ENCODE measurements at places on chromosomes 7 and 10.

DNA sequence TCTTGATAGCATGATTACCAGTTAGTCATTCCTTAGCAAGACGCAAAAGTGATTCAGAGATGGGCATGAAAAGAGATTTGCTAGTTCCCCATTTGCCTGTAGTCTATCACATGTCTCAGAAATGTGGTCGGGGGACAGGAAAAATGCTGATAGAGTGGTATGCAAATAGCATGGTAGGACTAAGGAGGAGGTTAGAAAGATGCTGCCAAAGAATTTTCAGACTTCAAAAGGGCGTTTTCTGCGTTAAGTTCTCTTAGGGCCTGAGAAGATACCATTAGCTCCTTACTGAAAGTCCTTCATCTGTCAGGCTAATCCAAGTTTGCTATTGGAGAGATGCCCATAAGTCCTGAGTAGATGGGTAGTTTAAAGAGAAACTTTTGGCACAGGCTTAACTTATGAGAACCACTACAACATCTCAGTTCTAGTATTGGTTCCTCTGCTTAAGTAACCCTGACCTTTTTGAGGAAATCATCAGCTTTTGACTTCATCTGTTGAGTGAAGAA lies 2.7 kb downstream of the CALD1 start:
- no peak for DNase-seq

DNA sequence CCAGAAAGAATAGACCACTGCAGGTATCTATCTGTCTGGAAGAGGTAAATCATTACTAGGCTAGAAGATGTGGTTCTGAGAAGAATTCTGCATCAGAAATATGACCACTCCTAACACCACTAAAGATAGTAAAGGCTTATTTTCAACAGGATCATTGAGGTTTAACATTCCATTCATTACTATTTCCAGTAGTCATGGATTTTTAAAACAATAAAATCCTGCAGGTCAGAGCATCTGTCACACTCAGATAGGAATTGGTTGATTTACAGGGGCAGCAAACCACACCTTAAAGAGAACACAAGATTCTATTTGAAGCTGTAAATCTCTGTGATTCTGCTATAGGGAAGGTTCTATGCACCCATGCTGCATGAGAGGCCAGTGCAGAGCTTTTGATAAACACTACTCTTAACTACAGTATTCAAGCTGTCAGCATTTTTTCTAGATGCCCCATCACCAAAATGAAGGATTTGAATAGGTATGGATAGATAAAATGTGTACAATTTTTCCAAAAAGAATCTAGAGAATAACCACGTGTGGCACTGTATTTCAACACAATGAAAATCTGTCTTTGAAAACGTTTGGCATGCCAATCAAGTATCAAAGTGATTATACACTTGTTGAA lies 14.6 kb downstream of the LRRC17 start:
- no peak for DNase-seq

DNA sequence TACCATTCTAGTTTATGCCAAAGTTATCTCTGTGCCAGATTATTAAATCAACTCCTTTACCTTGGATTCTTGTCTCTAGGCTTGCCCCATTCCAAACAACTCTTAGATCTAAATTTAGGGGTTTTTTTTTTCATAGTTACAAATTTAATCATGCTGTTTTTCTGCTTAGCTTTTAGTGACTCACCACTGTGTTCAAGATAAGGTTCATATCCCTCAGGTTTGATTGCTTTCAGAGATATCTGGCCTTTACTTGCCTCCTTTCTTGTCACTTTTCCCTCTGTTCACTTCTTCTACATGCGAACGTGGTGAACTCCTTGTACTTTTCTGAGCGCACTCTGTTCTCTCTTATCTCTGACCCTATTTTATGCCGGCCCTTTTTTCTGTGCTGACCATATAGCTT lies 78.2 kb downstream of the VPS50 start:
- DNase-seq, result no peak

DNA sequence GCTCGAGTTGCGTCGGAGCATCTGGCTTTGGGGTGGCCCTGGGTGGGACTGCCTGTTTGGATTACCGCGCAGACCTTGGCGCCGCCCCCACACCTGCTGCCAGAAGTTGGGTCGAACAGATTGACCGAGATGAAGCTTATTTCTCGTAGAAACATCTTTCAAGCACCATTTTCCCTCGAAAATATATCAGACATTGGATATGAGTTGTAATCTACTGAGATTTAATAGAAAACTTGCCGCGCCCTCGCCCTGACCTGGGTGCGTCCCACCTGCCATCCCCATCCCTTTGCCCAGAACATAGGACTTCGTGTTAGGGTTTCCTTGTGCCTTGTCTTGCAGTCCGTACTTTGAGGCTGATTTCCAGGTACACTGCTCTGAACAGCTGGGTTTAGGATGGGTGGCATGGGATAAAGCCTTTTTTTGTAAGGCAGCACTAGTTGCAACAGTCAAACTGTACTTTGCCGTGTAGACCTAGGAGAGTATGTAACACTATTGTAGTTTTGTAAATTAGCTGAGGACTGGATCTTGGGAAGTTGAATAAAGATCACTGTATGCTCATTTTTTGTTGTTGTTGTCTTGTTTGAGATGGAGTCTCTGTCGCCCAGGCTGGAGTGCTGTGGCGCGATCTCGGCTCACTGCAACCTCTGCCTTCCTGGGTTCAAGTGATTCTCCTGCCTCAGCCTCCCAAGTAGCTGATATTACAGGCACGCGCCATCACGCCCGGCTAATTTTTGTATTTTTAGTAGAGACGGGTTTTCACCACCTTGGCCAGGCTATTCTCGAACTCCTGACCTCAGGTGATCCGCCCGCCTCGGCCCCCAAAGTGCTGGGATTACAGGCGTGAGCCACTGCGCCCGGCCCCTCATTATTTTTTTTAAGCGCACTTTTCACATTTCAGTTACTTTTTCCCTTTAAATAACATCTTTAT lies 978 bp downstream of the OGDH start:
- no peak for DNase-seq

- no peak for DNase-seq
Measured at GRCh38 chr10:128481152-128481840, 355.1 kb upstream of the MKI67 start.

DNA sequence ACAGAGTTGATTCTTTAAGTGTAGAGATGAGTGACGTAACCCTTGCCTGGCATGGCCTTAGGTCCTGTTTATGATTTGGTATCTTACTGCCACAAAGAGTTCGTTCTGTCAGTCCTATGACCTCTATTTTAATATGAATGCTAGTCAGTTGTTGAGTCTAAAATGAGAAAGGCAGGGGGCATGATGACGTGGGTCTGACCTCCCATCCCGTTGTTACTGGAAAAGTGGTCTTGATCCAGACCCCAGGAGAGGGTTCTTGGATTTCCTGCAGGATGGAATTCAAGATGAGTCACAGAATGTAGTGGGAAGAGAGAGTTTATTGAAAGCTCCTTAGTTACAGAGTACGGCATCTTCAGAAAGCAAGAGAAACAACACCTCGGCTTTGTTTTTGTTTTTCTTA lies 317.0 kb upstream of the COBL start:
- no peak for DNase-seq

GRCh38 chr10:96431211-96431970 lies 72.6 kb upstream of the OPALIN start:
- DNase-seq, result no peak

- DNase-seq, result no peak
Measured at GRCh38 chr7:67771846-67772605, 775.4 kb downstream of the TYW1 start.

DNA sequence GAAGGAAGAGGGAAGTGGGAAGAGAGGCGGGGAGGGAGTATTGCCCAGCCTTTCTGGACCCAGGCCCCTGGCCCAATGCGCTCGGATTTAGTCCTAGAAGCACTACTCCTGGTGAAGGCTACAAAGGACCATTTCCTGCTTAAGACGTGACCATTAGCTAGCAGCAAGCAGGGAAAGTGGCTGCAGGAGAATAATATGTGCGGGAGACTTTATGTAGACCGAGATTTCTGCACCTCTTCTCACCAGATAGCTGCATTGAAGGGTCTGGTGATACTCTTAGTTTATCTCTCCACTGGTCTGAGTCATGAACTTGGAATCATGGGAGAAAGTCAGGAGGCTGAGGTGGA lies 3.1 kb downstream of the VAX1 start:
- DNase-seq, result no peak

- no peak for DNase-seq
Measured at GRCh38 chr7:148772297-148773089, 73.8 kb downstream of the CUL1 start.

- no peak for DNase-seq
Measured at GRCh38 chr7:48389977-48390376, 218.7 kb downstream of the ABCA13 start.

GRCh38 chr7:124124201-124124600 lies 91.3 kb upstream of the TMEM229A start:
- DNase-seq, result no peak

DNA sequence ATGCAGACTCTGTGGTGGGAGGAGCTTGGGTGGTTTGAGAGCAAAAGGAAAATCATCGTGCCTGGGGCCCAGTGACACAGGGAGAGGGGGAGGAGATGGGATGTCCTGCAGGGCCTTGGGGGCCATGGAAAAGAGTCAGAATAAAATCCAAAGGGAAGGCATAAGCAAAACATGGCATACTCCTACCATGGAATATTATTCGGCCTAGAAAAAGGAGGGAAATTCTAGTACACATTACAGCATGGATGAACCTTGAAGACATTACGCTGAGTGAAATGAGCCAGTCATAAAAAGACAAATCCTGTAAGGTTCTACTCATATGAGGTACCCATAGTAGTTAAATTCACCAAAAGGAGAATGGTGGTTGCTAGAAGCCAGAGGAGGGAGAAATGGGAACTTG lies 38.7 kb downstream of the STRA8 start:
- no peak for DNase-seq

GRCh38 chr7:116741625-116742316 lies 69.8 kb downstream of the MET start:
- DNase-seq, result no peak

DNA sequence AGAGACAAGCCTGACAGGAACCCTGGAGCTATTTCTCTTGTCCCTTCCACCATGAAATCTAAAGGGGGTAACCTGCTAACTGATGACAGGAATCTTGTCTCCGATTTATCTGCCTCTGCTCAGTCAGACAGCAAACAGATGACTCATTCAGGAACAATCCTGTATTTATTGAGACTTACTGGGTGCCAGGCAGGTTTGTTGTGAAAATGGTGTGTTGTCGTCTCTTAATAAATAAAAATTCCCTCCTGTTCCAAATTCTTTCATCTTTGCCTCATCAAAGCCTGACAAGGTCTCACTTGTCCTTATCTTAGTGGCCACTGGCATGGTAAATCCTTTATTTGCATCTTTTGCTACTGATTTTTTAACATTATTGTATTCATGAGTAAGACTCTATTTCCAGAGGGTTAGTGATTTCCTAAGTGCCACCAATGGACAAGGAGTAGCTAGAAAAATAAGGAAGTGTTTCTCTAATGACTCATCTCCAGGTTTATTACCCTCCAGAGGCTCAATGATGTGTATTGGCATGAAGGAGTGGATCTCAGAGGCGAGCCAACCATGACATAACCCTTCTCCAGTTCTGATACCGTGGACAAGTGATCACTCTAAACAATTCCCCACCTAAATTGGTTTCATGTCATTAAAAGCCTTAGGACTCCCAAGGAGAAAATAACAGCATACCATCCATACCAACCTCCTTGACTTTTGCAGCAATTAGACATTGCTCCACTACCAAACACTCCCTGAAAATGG lies 724.0 kb downstream of the GRID1 start:
- DNase-seq, result no peak

DNA sequence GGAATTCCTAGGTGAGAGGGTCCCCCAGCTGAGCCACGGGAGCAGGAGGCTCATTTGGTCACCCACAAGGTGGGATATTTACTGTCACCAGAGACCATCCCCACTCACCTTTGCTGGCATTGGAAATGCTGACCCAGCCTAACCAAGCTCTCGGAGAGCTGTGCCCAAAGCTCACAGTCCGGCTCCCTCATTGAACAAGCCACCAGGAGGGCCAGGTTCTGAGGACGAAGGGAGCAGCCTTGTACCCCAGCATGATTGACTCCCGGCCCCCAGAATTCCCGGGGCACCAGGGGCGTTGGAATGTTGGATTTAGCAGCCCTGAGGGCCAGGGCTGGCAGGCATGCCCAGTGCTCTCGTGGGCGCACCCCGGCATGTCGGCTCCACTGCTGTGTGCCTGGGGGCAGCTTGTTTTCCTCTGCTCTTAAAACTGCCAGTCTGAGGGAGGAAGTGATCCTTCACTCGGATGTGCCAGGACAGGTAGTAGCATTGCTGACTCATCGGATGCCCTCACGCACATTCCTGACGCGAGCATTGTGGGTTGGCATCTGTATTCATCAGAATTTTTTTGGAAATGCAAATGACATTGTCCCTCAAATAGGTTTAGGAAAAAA lies 23.3 kb downstream of the CLIP2 start:
- no peak for DNase-seq

DNA sequence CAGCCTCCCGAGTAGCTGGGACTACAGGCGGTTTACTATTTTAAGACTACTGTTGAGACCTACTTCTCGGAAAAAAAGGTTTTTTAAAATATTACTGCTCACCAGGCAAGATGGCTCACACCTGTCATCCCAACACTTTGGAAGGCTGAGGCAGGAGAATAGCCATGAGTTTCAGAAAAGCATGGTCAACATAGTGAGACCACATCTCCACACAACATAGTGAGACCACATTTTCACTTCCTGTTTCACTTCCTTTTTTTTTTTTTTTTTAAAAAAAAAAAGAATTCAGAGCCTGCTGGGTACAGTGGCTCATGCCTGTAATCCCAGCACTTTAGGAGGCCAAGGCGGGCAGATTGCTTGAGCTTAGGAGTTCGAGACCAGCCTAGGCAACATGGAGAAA lies 46.5 kb downstream of the SVOPL start:
- no peak for DNase-seq

DNA sequence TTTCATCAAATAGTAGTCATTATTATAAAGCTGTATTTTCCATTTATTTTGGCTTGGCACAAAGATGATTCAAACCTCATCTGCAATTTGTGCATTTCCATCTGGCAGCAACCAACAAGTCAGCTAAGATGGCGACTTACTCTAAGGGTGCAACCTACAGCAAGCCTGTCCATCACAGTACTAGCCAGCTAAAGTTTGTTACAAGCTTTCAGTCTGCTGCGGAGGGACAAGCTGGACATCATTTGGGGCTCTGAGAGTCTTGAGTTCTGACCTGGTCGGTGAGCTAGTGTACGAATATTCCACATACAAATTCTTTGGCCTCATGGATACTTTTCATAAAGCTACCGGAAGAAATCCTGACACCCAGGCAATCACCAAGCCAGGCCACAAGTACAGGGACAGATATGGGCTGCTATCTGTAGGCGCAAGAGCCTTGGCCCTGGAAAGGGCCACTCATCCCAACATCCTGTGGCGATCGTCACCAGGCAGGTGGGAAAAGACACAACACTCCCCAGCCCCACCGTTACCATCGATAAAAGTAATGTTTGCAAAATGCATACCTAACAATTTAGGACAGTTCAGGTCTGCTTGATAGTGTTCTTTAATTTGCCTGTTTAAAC lies 307.6 kb downstream of the SKIDA1 start:
- DNase-seq, result no peak
